Activated CD4-positive, alpha-beta T cell treated with anti-CD3 and anti-CD28 coated beads for 36 hours (primary cell): ENCODE measurements at places on chromosomes 3 and 15.

- DNase-seq, result no peak
- H3K4me3 ChIP-seq, result no peak overlapping the region
- no peaks in the 10 kb centered on the region for H3K36me3 ChIP-seq
These were observed 210.4 kb upstream of the NDN start for GRCh38 chr15:23897531-23897930.

DNA sequence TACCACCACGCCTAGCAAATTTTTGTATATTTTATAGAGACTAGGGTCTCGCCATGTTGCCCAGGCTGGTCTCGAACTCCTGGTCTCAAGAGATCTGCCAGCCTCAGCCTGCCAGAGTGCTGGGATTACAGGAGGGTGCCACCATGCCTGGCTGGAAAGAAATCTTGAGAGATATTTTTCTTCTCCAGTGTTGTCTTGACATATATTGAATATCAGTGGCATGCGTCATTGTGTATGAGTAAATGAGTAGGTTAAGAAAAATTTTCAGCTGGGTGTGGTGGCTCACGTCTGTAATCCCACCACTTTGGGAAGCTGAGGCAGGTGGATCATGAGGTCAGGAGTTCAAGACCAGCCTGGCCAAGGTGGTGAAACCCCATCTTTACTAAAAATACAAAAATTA lies 3.5 kb upstream of the PIF1 start:
- H3K4me1 ChIP-seq, result peaks cover 14% of the 10 kb centered on the region
- no peak overlapping the region for H3K27ac ChIP-seq
- no peak overlapping the region for H3K4me3 ChIP-seq
- peaks cover 3% of the 10 kb centered on the region for H3K27me3 ChIP-seq
- H3K36me3 ChIP-seq, result peaks cover 3% of the 10 kb centered on the region
- DNase-seq, result no peak

- H3K4me1 ChIP-seq, result peaks cover 10% of the 10 kb centered on the region
- H3K36me3 ChIP-seq, result peaks cover 4% of the 10 kb centered on the region
- H3K27me3 ChIP-seq, result peaks cover 7% of the 10 kb centered on the region
- H3K4me3 ChIP-seq, result no peak overlapping the region
- no peak overlapping the region for H3K27ac ChIP-seq
- DNase-seq, result no peak
These were observed 76.9 kb upstream of the SLCO2A1 start for GRCh38 chr3:134106580-134106979.

GRCh38 chr3:72120806-72121778 lies 336.1 kb upstream of the PROK2 start:
- no peaks in the 10 kb centered on the region for H3K27me3 ChIP-seq
- peaks cover 9% of the 10 kb centered on the region for H3K4me1 ChIP-seq
- no peak for DNase-seq
- no peak overlapping the region for H3K4me3 ChIP-seq
- H3K27ac ChIP-seq, result peak overlapping the region; percentile 7
- H3K36me3 ChIP-seq, result no peaks in the 10 kb centered on the region

GRCh38 chr3:126440709-126440995 lies 35.0 kb downstream of the ZXDC start:
- no peaks in the 10 kb centered on the region for H3K4me1 ChIP-seq
- peaks cover 14% of the 10 kb centered on the region for H3K36me3 ChIP-seq
- no peaks in the 10 kb centered on the region for H3K27me3 ChIP-seq
- H3K4me3 ChIP-seq, result no peak overlapping the region

GRCh38 chr3:25564075-25564474 lies 100.6 kb downstream of the TOP2B start:
- H3K4me3 ChIP-seq, result no peak overlapping the region
- H3K27ac ChIP-seq, result no peak overlapping the region
- DNase-seq, result no peak
- no peaks in the 10 kb centered on the region for H3K4me1 ChIP-seq
- H3K27me3 ChIP-seq, result peaks cover 3% of the 10 kb centered on the region

GRCh38 chr15:72911626-72912025 lies 128.1 kb upstream of the ADPGK start:
- H3K27me3 ChIP-seq, result peaks cover 5% of the 10 kb centered on the region
- H3K27ac ChIP-seq, result no peak overlapping the region
- DNase-seq, result no peak
- H3K4me1 ChIP-seq, result no peaks in the 10 kb centered on the region
- H3K36me3 ChIP-seq, result no peaks in the 10 kb centered on the region
- no peak overlapping the region for H3K4me3 ChIP-seq

- H3K4me1 ChIP-seq, result no peaks in the 10 kb centered on the region
- peaks cover 35% of the 10 kb centered on the region for H3K27me3 ChIP-seq
- H3K4me3 ChIP-seq, result no peak overlapping the region
- no peak for DNase-seq
These were observed 35.1 kb downstream of the GJD2 start for GRCh38 chr15:34719695-34720094.

- H3K27ac ChIP-seq, result no peak overlapping the region
- H3K27me3 ChIP-seq, result peaks cover 8% of the 10 kb centered on the region
- no peak for DNase-seq
These were observed 342.1 kb downstream of the TBL1XR1 start for GRCh38 chr3:176855213-176855612.

- H3K4me3 ChIP-seq, result no peak overlapping the region
- no peak for DNase-seq
- H3K36me3 ChIP-seq, result no peaks in the 10 kb centered on the region
These were observed 3.8 kb upstream of the RAP2B start for GRCh38 chr3:153158189-153158588.

DNA sequence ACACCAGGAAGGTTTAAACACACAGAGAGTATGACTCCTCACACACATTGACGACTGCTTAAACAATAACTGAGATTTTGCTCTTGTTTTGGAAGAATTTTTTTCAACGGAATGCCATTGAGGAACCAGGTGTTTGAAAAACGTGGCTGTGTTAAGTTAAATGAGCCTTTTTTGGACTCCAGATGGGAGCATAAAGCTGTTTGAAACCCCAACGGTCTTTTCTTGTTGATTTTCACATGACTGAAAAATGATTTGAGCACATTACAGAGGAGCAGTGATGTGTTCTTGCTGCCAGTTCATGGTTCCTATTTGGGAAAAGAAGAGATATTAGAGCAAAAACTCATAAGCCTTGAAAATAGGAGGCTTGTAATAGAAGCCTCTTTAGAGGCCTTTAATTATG lies 97.8 kb upstream of the SELENOK start:
- peaks cover 8% of the 10 kb centered on the region for H3K27me3 ChIP-seq

DNA sequence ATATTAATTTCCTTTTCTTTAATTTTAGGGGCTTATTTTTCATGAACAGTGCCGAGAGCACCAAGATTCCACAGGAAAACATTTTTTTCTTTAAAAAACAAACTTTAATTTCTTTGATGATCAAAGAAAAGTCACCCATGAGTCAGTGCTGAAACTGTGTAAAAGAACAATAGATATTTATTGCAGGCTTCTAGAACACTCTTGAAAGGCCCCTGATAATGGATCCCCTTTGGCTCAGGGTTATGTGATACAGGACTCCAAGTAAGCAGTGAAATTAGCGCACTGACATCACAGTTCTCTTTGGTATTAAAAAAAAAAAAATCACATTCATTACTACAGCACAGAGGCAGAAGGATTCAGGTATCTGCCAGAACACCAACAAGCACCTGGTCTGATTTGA lies 66.1 kb upstream of the MYZAP start:
- no peak for DNase-seq
- H3K36me3 ChIP-seq, result no peaks in the 10 kb centered on the region
- H3K4me3 ChIP-seq, result no peak overlapping the region
- H3K4me1 ChIP-seq, result no peaks in the 10 kb centered on the region
- peaks cover 2% of the 10 kb centered on the region for H3K27me3 ChIP-seq

- DNase-seq, result peak; percentile 13
- peaks cover 68% of the 10 kb centered on the region for H3K4me1 ChIP-seq
- peaks cover 38% of the 10 kb centered on the region for H3K36me3 ChIP-seq
- no peak overlapping the region for H3K4me3 ChIP-seq
- H3K27ac ChIP-seq, result peak overlapping the region; percentile 55
These were observed 19.2 kb downstream of the SUCLG2 start for GRCh38 chr3:67635257-67635656.

- H3K27ac ChIP-seq, result no peak overlapping the region
- H3K27me3 ChIP-seq, result no peaks in the 10 kb centered on the region
- no peak overlapping the region for H3K4me3 ChIP-seq
- no peaks in the 10 kb centered on the region for H3K36me3 ChIP-seq
These were observed 1080.8 kb downstream of the TUSC7 start for GRCh38 chr3:117790235-117790987.

DNA sequence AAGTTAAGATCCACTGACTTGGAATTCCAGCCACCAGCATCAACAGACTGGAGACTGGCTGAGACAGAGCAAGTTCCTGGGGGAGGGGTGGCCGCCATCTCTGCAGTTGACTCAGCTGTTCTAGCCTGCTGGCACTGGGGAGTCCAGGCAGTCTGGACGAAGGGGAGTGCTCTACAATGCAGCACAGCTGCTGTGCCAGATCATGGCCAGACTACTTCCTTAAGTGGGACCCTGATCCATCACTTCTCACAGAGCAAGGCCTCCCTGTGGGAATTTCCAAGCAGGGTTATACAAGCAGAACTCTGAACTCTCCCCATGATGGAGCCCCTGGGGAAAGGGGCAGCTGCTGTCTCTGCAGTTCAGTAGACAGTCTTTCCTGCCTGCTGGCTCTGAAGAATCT lies 35.2 kb downstream of the PYGO1 start:
- H3K27ac ChIP-seq, result no peak overlapping the region
- H3K4me1 ChIP-seq, result no peaks in the 10 kb centered on the region
- H3K27me3 ChIP-seq, result peaks cover 19% of the 10 kb centered on the region
- no peak for DNase-seq
- peaks cover 6% of the 10 kb centered on the region for H3K36me3 ChIP-seq

- no peak overlapping the region for H3K27ac ChIP-seq
- no peaks in the 10 kb centered on the region for H3K4me1 ChIP-seq
- H3K27me3 ChIP-seq, result peaks cover 30% of the 10 kb centered on the region
- no peak for DNase-seq
- H3K36me3 ChIP-seq, result no peaks in the 10 kb centered on the region
These were observed 167.2 kb downstream of the POLR2M start for GRCh38 chr15:57873564-57874209.

DNA sequence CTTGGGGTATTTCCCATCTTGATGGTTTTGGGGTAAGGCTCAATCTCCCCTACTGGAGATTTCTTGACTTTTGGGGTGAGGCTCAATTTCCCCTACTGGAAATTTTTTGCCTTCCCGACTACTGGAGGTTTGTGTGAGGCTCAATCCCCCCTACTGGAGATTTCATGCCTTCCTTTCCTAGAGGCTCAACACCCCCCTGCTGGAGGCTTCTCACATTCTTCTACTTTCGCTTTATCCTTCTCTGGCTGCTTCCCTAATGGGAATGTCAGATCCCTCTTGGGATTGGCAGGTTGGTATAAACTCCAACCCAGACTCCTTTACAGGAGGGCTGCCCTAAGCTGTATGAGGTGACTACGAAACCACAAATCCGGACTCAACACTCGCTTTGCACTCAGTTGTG lies 49.2 kb downstream of the KATNBL1 start:
- H3K27ac ChIP-seq, result no peak overlapping the region
- peaks cover 81% of the 10 kb centered on the region for H3K36me3 ChIP-seq
- peaks cover 7% of the 10 kb centered on the region for H3K4me1 ChIP-seq
